HepG2 (cell line): ENCODE measurements at places on chromosomes 3 and 15.

GRCh38 chr15:67267440-67267839 lies 12.9 kb downstream of the IQCH start:
- no peak for DNase-seq

GRCh38 chr3:89560568-89560967 lies 453.1 kb downstream of the EPHA3 start:
- no peak for DNase-seq

- DNase-seq, result no peak
These were observed 27.3 kb upstream of the FILIP1L start for GRCh38 chr3:100141586-100141985.

- no peak for DNase-seq
These were observed 57.5 kb upstream of the PRR23E start for GRCh38 chr3:127135241-127136023.

- DNase-seq, result no peak
These were observed 402.2 kb upstream of the CFAP20DC start for GRCh38 chr3:59451800-59452746.

GRCh38 chr3:119700920-119701734 lies 1.7 kb upstream of the CFAP91 start:
- no peak for DNase-seq

GRCh38 chr3:5185093-5185673 lies 2.3 kb upstream of the EDEM1 start:
- no peak for DNase-seq

- peak; percentile 80 for DNase-seq
These were observed 97.5 kb downstream of the BDH1 start for GRCh38 chr3:197458179-197458707.

DNA sequence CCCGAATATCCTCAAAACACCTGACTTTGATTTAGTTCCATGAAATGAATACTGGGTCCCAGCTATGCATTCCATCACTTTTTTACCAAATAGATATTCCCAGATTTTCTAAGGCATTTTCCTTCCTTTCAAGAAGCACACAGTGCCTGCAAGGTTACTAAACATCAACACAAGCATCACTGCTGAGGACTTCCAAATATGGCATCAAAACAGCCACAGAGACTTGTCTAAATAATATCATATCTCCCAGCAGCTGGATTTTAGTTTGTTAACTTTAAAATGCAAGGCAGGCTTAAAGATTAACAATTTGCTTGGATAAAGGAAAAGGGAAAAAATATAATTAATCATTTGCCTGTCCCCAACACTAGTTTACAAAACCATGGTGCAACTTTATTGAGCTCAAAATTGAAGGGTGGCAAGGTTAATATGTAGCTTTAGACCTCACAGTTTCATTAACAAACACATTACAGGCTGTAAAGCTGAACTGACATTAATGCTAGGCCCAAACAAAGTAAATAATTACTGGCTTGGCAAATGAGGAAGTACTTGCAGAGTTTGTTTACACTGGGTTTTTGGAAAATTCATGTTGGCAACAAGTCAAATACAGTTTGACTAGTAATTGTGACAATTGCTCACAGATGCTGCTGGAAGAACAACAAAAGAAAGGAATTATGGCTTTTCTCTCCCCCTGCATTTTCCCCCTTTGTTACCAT lies 401.7 kb upstream of the CDIN1 start:
- no peak for DNase-seq

- no peak for DNase-seq
These were observed 213.2 kb upstream of the NR2F2 start for GRCh38 chr15:96117270-96117669.

GRCh38 chr15:35723852-35724251 lies 177.9 kb upstream of the DPH6 start:
- no peak for DNase-seq

DNA sequence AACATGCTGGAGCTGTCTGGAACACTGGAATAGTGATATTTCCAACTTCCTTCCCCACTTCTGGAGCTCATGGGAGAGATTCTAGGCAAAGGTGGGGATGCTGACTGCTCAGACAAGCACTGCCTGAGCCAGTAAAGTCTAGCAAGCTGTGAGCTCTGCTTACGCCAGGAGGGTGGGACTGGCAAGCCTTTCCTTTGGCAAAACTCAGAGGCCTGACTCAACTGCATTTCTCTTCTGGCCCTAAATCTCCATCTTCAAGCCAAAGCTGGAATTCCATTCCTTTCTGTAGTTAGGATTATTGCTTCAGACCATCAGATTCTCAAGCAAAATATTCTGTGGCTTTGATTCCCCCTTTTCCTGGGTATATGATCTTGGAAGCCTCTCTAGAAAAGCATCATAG lies 20.3 kb upstream of the EPB42 start:
- DNase-seq, result no peak

GRCh38 chr3:29307295-29307694 lies 26.4 kb downstream of the RBMS3 start:
- DNase-seq, result no peak

DNA sequence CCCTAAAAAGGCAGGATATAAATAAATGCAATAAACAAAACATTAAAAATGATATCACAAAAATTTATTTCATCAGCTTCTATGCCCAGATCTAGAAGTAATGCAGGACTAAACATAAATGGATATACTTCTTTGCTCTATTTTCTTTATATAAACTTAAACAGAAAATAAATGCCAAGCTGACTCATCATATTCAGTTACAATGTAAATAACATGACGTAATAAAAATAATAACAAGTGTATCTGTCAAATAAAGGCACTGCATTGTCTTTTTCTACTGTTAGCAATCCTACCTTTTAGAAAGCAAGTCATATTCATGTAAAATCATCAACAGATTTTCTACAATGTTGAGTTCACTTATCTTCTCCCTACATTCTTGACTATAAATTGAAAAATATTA lies 61.6 kb downstream of the NEK10 start:
- DNase-seq, result no peak

- DNase-seq, result no peak
These were observed 84.2 kb upstream of the LRTM1 start for GRCh38 chr3:55012091-55012490.

GRCh38 chr3:56885879-56886278 lies 84.1 kb upstream of the ARHGEF3 start:
- no peak for DNase-seq

DNA sequence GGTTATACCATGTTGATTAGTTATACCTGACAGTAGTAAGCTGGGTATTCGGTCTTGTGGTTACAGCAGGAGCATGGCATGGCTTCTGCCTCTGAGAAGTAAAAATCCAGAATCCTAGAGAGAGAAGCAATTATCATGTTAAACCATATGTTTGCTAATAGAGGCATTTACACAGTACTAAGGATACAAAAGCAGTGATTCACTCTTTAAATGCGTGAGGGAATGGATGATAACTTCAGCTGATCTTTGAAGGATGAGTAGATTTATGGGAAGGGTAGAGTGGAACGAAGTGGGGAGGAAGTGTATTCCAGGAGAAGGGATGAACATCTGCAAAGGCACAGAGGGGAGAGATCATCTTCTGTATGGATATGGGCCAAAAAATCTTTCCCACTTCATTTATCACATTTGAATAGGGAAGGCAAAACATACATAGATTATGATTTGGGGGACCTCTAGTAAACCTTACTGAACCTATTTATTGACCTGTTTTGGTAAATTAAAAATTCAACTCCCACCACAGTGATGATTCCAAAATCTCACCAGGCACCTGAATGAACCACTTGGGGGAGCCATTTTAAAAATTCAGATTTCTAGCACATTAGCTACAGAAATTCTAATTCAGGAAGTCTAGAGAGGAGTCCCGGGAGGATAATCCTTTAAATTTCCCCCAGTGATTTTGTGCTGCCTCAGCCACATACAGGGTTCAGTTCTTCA lies 35.1 kb downstream of the IGSF10 start:
- DNase-seq, result no peak

GRCh38 chr3:64387688-64388087 lies 162.4 kb upstream of the PRICKLE2 start:
- no peak for DNase-seq

- no peak for DNase-seq
These were observed 32.3 kb downstream of the CLDN1 start for GRCh38 chr3:190289989-190290388.

DNA sequence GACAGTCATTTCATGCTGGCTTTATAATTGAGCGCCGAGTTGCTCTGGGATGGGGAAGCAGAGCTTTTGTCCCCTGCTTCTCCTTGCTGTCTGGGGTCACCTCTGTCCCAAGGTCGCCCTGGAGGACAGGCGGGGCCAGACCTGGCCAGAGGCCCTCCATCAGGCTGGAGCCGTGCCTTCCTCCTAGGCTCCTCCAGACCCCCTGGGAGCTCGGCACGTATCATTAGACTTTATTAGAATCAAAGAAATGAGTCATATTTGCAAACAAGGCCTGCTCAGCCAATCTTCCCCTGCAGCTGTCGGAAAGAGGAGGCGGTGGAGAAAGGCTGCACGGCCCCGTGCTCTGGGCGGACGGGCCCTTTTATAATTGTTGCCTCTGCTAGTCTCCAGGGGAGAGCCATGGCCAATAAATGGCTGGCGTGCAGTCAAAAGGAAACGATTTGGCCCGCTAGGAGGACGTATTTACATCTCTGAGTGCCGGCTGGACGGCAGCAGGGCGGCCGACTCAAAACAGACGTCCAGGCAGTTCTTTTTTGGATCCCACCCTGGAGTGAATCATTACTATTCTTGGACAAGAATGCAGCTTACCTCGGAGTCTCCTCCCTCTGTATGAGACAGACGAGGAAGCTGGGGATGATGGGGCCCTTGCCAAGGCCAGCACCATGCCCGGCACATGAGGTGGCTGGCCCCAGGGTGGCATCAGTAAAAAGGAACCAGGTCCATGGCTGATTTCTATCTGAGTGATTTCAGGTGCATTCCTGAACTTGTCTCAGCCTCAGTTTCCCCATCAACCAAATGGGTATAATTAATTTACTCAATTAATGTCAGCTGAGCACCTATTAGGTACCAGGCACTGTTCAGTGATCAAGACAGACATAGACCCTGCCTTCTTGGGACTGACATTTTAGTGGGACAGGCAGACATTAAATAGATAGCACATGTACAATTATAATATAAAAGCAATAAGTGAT lies 50.6 kb downstream of the SLC6A6 start:
- DNase-seq, result no peak

DNA sequence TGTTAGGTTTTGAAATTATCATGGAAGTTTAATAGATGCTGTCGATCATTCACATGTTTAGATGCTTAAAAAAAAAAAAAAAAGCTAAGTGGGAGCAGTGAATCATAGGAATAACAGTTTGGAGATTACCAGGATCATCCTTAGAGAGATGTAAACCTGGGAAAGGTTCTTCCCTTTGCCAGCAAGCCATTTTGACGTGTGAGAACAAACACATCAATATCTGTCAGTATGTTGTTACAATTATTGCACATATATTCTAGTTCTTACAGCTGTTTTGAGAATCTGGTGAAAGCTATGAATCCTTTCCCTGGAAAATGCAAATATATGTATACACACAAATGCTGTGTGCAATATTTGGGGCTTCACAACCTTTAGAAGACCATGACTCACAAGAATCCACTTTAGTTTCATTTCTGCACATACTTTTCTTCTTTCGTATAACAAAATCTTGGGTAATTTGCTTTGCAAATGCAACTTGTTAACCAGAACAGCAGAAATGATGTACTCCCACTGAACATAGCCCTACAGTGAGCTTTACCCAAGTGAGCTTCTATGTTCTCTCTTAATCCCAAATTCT lies 12.0 kb downstream of the NFKBIZ start:
- DNase-seq, result no peak

DNA sequence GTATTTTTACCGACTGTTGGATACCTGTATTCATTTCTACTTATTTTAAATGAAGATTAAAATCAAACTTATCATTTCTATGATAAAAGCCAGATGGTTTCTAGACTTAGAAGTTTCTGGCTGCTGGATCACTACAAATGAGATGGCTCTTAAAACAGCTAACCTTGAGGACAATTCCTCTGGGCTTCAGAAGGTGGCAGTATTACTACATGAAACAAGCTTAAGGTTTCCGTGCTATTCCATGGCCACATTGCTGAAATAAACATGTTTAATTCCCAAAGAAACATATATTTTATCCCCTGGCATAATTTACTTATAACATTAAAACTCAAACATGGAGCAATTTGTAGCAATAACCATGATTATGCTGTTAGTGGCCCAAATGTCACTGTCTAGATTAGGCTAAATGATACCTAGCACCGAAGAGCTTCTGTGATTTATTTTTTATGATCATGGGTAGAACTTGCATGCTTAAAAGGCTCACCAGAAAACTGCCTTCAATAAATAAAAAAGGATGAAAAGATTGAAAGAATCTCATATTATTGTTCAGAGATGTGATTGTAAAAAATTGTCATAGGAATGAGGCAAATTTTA lies 204.0 kb upstream of the NANOGP8 start:
- peak; percentile 44 for DNase-seq

DNA sequence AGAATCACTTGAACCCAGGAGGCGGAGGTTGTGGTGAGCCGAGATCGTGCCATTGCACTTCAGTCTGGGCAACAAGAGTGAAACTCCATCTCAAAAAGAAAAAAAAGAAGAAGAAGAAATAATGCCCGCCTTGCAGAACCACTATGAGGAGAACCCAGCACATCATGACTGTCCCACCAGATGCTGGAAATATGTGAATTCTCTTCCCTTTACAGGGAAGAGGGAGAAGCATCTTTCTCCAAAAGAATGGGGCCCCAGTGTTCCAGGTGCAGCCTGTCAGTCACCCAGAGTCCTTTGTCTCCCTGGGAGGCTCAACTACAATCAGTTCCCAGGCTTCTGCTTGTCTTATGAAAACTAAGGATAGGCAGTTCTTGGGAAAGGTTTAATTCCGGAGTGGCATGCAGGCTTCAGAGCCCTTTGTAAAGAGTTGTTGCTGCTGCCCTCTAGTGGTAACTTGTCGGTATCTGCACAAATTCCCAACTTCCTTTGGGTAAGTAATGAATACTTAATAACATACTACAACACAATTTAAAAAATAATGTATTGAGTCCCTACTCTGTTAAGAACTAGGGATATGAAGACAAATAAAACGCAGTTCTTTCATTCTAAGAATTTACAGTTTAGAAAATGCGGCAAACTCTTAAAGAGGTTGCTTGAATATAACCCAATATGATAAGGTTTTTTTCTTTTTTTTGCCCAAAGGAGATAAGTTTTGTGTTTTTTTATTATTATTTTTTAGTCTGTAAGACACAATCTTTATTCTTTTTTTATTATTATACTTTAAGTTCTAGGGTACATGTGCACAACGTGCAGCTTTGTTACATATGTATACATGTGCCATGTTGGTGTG lies 18.6 kb upstream of the TICRR start:
- DNase-seq, result peak; percentile 62

DNA sequence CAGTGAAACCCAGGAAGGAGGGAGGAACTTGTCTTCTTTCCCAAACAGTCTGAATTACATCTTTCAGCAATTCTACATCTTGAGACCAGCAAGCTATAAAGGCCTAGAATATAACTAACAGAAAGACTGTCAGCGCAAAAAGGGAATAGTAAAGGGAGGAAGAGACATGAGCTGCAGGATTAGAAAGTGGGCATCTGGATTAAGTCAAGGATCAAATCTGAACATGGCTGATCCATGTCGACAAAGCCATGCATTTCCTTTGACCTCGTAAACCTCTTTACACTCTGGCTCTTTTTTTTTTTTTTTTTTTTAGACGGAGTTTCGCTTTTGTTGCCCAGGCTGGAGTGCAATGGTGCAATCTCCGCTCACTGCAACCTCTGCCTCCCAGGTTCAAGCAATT lies 35.4 kb upstream of the KCNMB3 start:
- DNase-seq, result no peak
